ENCODE measurements at places on chromosomes 6 and 20.

- DNase-seq: no peak
Observed at GRCh38 chr20:8361006-8361652, 229.1 kb downstream of the PLCB1 start.

DNA sequence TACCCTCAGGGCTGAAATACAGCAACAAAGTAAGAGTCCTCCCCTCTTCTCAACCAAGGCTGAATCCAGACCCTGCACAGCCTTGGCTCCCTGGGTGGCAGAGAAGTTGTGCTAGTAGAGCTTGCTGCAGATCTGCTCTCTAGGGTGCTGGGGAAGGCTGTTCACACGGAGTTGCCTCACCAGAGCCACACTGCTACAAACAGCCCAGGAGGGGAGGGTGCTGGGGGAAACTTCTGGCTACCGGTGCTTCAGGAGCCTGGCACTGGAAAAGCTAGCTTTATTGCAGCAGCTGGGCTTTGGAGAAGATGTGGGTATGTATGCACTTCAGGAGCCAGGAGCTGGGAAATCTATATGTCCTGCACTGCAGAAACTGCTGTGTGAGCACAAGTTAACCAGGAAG lies 37.6 kb upstream of the SUPT3H start:
- DNase-seq: no peak

DNA sequence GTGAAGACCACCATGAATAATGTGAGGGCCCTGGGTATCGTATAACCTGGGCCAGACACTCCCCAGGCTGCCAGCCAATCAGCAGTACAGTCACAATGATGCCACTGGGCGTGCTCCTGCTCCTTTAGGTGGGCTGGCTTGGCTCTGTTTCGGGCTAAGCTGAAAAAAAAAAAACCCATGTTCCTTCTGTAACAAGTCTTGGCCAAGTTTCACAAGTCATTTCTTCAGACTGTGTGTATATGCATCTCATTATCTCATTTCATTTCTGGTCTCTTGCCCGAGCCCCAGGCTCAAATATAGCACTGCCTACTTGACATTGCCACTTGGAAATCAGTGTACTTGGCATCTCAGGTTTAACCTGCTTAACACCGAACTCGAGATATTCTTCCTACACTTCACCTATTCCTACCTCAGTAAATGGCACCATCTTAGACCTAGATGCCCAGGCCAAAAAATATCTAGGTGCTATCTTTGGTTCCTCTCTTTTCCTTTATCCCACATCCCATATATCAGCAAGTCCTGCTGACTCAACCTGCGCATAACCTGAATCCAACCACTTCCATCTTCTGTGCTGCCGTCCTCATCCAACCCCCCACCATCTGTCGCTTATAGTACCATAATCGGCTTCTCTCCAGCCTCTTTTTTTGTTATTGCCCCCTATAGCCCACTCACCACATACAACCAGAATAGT lies 1.8 kb downstream of the UQCC2 start:
- no peak for DNase-seq

DNA sequence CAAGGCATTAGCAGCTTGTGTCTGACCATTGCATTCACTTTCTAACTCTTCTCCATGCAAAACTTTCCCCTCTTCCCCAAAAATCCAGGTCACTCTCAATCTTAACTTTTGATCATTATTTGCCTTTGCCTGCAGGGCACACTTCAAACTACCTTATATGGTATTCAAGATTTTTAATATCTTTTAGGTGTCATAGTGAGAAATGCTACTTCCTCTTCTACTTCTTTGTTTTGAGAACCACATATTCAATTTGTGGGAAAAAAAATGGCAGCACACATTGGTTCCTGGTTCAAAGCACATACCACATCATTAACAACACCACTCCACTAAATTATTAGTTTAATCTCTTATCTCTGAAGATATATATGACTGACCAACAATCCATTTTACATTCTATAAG lies 1267.0 kb upstream of the CITED2 start:
- DNase-seq: no peak

DNA sequence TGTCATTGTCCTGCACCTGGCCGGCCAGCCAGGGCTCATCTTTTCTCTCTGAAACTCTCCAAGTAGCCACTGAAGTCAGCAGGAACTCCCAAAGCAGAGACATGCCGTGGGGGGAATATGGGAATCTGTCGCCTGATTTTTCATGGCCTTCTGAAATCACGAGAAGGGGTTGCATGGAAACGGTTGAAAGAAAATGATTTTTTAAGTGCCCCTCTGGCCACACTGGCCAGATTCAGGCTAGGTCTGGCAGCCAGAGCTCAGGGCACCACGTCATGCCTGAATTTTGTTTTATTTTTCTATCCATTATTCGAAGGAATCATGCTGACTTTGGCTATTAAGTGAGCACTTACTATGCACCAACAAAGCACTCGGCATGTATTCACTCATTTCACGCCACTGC lies 65.2 kb downstream of the EYA2 start:
- no peak for DNase-seq

- no peak for DNase-seq
Observed at GRCh38 chr6:74510878-74511277, 695.0 kb downstream of the COL12A1 start.

DNA sequence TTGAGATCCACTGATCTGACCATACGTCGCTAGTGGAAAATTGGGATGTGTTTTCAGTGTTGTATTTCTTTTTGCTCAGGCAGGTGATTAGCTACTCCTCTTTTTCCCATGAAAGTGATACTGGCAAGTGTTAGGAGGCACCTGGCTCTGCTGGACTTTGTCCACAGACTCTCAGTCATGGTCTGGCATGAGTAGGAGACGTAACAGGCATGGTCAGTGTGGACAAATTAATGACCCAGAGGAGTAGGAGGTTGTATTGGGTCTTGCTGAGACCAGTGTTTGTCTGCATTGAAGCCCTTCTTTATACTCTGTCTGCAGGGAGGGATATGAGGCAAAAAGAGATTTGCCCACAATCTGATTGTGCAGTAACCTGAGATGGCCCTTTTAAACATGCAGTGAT lies 178.7 kb downstream of the DTNBP1 start:
- DNase-seq: no peak

DNA sequence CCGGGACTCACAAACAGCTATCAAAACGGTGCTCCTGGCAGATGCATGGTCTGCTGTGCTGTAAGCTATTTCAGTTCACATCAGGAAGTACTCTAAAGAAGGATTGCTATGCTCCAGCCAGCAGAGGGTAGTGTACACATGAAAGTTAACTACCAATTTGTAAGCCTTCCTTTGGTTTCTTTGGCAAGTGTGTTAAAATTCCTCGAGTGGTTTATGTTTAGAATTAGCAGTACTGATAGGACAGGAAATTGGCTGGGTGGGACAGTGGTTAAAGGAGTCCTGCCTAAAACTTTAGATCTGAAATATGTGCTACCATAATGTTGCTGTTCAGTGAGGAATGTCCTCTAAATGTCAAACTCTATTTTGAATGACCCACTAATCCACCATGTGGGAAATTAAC lies 47.4 kb downstream of the TRMT11 start:
- no peak for DNase-seq

DNA sequence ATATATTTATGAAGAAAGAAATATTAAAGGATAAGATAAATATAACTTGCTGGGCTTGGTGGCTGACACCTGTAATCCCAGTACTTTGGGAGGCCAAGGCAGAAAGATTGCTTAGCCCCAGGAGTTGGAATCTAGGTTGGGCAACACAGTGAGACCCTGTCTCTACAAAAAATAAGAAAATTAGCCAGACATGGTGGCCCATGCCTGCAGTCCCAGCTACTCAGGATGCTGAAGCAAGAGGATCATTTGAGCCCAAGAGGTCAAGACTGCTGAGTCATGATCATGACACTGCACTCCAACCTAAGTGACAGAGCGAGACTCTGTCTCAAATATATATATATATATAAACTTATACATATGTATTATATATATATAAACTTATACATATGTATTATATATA lies 164.0 kb downstream of the MRPL14 start:
- no peak for DNase-seq

- DNase-seq: no peak
Observed at GRCh38 chr20:51312480-51312783, 230.1 kb downstream of the NFATC2 start.

- DNase-seq: no peak
Observed at GRCh38 chr6:28207510-28208110, 17.5 kb upstream of the ZSCAN9 start.

DNA sequence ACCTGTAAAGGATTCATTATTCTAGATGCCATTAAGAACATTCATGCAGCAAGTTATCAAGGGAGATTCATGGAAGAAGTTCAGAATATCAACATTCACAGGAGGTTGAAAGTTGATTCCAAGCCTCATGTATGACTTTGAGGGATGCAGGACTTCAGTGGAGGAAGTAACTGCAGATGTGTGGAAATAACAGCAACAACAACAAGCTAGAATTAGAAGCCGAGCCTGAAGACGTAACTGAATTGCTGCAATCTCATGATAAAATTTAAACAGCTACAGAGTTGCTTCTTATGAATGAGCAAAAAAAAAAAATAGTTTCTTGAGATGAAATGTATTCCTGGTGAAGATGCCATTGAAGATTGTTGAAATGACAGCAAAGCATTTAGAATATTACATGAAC lies 73.3 kb upstream of the NXT1 start:
- DNase-seq: no peak

All from CD4-positive, alpha-beta T cell treated with Interleukin-2 at 100 ng/mL for 4 hours (primary cell).